ENCODE measurements at places on chromosomes 7 and 10. TPM values are rescaled to one million over a fixed set of nuclear protein-coding genes. Genes with fewer than 3 reads are reported as not detected.
A peak's percentile ranks its signal among the peaks of the same experiment; 100 is the strongest.

GRCh38 chr7:100640517-100641440 is 573 bp downstream of the TFR2 start:
- no peak for DNase-seq

- DNase-seq, result no peak
Measured at GRCh38 chr7:101712652-101713051, 83.6 kb upstream of the MYL10 start.

- DNase-seq, result peak; percentile 22
Measured at GRCh38 chr10:58590152-58590840, 77.6 kb downstream of the BICC1 start.

LIPJ gene
- total RNA-seq, result 3.7 TPM

ASB10 gene
- total RNA-seq, result not detected

- DNase-seq, result no peak
Measured at GRCh38 chr7:91892821-91893340, 12.4 kb upstream of the MTERF1 start.
